Lower lobe of right lung (tissue), 2 donors: ENCODE measurements at places on chromosomes 11 and 22. TPM values are rescaled to one million over a fixed set of nuclear protein-coding genes. Genes with fewer than 3 reads are reported as not detected.

DNA sequence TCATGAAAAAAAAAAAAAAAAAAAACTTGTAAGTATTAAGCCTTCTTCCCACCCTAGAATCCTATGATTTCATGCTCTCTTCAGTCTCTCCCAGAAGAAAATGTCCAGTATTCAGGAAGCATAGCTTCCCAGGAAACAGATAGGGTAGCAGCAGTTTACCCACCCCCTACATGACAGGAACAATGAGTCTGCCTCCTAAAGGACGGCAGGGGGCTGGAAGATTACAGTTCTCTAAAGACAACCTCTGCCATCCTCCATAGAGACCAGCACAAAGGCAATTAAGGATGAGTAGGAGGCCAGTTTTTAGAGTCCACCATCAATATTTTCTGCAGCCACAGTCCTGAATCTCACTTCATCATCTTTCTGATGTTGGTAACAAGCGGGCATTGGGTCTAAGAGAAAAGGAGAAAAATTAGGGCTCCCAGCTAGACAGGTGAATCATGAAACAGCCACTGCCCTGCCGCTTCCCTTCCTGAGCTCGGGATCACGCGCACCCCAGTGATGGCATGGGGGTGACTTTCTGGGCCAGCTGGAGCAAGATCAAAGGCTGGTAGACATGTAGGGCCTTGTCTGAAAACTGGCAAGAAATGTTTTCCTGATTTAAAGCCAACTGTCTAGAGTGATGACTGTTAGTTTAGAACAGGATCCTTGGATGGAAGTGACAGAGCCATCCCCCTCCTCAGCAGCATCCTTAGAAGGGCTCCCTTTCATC, 322.8 kb downstream of the LARGE1 start:
- no peak for DNase-seq

Gene SLC22A9
- total RNA-seq: not detected

- DNase-seq: no peak
Observed at GRCh38 chr11:10505278-10506007, 35.5 kb downstream of the RNF141 start.

Gene OR51B2
- total RNA-seq: not detected

DNA sequence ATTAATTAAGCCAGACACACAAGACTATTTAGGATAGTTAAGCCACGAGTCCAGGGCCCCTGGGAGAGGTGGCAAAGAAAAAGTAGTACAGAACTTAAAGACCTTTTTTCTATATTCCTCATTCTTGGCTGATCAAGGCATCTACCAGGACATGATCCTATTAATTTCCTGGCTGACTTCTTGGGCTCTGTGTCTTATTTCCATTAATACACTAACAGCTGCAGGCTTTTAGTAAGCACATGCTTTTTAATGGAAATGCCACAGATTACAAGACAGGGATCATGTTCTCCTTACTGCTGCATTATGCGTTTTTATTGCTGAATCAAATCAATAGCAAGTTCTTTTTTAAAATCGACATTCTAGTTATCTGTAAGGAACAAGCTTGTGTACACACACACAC, 35.2 kb downstream of the BTG4 start:
- DNase-seq: no peak

Gene PANX1
- 17.0 TPM for total RNA-seq

- DNase-seq: no peak
Observed at GRCh38 chr11:9280655-9281301, 15.6 kb upstream of the DENND5A start.

Gene NCAM1
- 3.5 TPM for total RNA-seq

GRCh38 chr11:24760681-24761080, 263.8 kb downstream of the LUZP2 start:
- DNase-seq: no peak

GRCh38 chr11:33227578-33228261, 29.5 kb upstream of the HIPK3 start:
- no peak for DNase-seq

Gene SCT
- total RNA-seq: not detected

DNA sequence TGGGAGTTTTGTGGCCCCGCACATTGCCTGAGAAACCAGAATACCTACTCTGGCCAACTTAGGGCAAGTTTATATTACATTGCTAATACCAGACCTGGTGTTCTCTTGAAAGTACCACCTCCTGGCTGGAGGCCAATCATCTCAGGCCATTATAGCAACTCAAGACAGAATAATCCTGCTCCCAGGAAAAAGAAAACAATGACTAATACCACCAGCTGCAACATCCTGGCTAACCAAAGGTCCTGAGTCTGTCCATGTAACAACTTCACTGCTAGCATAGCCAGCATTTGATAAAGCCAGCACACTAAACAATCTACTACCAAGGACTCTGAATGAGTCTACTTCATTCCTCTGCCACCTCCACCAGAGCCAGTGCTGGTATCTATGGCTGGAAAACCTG, 1298.7 kb upstream of the CNTN5 start:
- no peak for DNase-seq

DNA sequence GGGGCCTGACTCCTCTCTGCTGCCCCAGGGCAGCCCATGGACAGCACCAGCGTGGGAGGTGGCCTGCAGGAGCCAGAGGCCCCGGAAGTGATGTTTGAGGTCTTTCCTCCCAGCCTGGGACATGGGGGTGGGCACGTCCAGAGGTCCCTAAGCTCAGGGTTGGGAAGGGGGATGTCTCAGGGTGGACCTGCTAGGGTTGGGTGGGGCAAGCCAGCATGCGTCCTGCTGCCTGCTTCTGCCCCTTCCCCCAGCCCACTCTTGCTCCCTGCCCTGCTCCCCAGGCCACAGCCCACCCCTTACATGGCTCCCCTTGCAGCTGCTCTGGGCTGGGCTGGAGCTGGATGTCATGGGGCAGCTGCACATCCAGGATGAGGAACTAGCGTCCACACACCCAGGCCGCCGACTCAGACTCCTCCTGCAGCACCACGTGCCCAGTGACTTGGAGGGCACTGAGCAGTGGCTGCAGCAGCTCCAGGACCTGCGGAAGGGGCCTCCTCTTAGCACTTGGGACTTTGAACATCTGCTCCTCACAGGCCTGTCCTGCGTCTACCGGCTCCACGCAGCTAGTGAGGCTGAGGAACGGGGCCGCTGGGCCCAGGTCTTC, 1.3 kb downstream of the FAM180B start:
- peak; percentile 87 for DNase-seq

Gene ARHGAP8
- total RNA-seq: 18.2 TPM

Gene FOLR2
- 28.1 TPM for total RNA-seq

DNA sequence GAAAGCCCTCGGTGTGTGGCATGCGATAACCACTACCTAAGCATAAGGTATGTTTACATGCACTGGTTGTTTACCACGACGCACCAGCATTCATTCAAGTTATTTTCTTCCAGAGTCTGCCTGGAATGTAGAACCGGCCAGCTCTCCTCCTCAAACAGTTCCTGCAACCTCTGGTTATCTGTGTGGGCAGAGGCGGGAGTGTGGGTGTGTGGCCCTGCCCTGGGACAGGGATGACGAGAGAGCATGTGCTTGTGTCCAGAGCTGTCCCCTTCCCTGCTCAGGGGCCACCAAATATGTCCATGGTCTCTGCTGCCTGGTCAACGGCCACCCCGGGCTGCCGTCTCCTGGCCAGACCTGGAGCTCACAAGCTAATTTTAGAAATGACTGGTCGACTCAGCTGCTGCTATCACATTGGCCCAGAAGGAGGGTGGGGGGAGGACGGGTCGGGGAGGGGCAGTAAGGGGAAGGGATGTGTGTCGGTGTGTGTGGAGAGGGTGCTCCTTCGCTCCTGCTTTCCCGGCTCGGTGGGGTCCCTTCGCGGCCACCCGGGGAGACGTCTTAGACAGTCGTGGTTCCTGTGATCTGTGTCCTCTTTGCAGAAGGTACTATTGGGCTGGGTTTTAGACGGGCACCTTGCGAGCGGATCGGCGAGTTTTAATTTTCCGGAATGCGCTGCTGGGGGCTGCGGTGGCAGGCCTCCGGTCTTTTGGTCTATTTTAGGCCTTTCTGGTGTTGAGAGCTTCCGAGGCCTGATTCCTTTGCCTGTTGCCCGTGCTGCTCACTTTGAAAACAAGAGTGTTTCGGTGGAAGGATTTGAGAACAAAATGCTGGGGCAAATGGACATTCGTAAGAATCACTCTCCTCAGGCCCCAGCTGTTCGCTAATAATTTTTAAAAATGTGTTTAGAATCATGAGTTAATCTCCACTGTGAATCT, at the start of gene MYO18B:
Gene MYO18B (plus strand): TSS at position 497 of the 935 bp plus-strand sequence. CDS start 18,905 bp downstream, outside the sequence.
- DNase-seq: no peak

DNA sequence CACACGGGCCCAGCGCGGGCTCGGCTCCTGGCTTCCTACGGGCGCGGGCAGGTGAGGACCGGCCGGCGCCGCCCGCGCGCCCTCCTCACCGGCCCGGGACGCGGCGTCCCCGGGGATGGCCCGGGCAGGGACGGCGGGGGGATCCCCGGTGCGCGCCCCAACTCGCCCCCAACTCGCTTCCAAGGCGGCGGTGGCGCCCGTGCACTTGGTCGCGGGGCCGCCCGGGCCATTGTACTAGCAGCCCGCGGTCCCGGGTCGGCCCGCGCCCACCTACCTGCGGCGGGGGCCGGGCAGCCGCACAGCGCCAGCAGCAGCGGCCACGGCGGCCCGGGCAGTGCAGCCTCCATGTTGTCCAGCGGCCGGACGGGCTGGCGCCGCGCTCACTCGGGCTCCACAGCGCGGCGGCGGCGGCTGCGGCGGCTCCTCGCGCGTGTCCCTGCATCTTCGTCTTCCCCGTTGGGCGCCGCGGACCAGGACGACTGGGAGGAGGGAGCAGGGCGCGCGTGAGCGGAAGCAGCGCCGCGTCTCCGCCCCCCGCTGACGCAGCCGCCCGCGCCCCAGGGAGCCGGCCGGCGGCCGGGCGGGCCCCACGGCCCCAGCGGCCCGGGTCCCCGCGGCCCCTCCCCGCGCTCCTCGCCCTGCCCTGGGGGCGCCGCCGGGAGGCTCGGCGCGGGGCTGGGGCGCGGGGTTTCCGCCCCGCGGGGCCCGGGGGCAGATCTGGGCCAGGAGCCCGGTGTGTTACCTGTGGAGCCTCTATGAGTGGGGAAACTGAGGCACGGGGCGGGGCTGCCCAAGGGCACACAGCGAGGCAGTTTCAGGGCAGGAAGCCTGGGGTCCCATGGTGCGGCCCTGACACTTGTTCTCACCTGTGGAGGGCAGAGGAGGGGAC, 159.3 kb upstream of the GRK3 start:
- DNase-seq: peak; percentile 90

Gene MFRP
- total RNA-seq: not detected

Gene HBG1
- total RNA-seq: not detected

DNA sequence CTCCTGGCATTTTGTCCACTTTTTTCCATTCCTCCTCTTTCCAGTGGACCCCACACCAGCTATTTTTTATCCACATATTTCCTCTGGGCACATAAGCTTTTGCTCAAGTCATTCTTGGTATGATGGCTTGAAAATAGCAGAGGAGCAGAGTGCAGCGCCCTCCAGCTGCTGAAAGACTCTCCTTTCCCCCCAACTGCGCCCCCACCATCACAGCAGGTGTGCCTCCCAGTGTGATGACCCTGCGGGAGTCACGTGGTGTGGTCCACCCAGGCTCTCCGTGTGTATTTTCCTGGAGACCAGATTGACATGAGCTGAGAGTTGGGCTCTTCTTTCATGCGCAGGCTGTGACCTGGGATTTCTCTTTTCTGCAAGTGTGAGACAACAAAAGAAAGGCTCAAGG, 1241.6 kb downstream of the TBC1D22A start:
- DNase-seq: no peak

Gene PDE3B
- 34.3 TPM for total RNA-seq

GRCh38 chr22:45548991-45549761, 46.5 kb downstream of the FBLN1 start:
- DNase-seq: no peak
